ENCODE measurements at places on chromosomes 13 and 19.

- peak; percentile 12 for DNase-seq
These were observed 37.1 kb upstream of the RNF113B start for GRCh38 chr13:98214008-98214643.

DNA sequence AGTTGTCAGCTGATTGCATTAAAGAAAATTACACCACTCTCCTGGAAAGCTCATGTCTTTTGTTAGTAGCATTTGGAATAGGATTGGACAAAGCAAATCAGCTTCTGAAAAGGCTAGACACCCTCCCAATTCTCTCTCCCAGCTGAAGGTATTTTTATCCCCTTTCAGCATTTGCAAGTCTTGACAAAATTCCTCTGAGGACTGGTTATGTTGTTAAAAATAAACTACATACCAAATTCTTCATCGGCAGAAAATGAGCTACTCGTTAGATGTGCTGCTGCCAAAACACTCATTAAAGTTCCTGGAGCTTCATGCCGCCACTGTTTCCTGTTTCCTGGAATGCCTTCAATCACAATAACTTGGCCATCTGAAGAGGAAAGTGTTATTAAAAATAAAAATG is 37.1 kb downstream of the UTP14C start:
- DNase-seq, result no peak

- no peak for DNase-seq
These were observed 17.8 kb downstream of the GPR12 start for GRCh38 chr13:26742691-26743358.

- peak; percentile 70 for DNase-seq
These were observed 27.7 kb downstream of the ZNF844 start for GRCh38 chr19:12092065-12092867.

DNA sequence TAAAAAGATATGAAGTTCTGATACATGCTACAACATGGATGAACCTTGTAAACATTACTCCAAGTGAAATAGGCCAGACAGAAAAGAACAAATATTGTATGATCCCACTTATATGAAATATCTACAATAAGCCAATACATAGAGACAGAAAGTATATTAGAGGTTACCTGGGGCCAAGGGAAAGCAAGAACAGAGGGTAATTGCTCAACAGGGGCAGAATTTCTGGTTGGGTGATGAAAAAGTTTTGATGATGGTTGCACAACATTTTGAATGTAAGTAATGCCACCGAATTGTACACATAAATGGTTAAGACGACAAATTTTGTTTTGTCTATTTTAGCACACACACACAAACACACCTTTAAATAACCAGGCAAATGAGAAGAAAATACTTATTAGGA is 268.4 kb downstream of the FOXO1 start:
- DNase-seq, result no peak

- DNase-seq, result peak; percentile 14
These were observed 58.0 kb upstream of the CYSLTR2 start for GRCh38 chr13:48595431-48596429.
